Epithelial cell of alveolus of lung (primary cell): ENCODE measurements at places on chromosomes 6 and 20. TPM values are rescaled to one million over a fixed set of nuclear protein-coding genes. Genes with fewer than 3 reads are reported as not detected.

C20orf144 gene
- total RNA-seq: 0.08 and 0.26 TPM in 2 replicates

FHL5 gene
- total RNA-seq: 0.52 TPM in 1 of 2 replicates, not detected in the other

DZANK1 gene
- total RNA-seq: 0.65 and 0.72 TPM in 2 replicates

SLC4A11 gene
- total RNA-seq: 0.72 and 0.78 TPM in 2 replicates

TNXB gene
- 0.52 and 34.1 TPM in 2 replicates for total RNA-seq

PROKR2 gene
- total RNA-seq: not detected in 2 replicates

SERPINB1 gene
- 16.7 and 22.2 TPM in 2 replicates for total RNA-seq

ENPP1 gene
- 3.6 and 5.2 TPM in 2 replicates for total RNA-seq

BPIFB4 gene
- not detected in 2 replicates for total RNA-seq

C6orf141 gene
- total RNA-seq: 1.6 and 3.2 TPM in 2 replicates

NHSL1 gene
- 15.1 and 22.0 TPM in 2 replicates for total RNA-seq

GLP1R gene
- total RNA-seq: not detected in 2 replicates

TRMT11 gene
- total RNA-seq: 14.1 and 14.6 TPM in 2 replicates

IRAK1BP1 gene
- total RNA-seq: 2.2 and 4.6 TPM in 2 replicates

NRSN1 gene
- not detected in 2 replicates for total RNA-seq
